ENCODE measurements at places on chromosomes 7 and 10. TPM values are rescaled to one million over a fixed set of nuclear protein-coding genes. Genes with fewer than 3 reads are reported as not detected.

DNA sequence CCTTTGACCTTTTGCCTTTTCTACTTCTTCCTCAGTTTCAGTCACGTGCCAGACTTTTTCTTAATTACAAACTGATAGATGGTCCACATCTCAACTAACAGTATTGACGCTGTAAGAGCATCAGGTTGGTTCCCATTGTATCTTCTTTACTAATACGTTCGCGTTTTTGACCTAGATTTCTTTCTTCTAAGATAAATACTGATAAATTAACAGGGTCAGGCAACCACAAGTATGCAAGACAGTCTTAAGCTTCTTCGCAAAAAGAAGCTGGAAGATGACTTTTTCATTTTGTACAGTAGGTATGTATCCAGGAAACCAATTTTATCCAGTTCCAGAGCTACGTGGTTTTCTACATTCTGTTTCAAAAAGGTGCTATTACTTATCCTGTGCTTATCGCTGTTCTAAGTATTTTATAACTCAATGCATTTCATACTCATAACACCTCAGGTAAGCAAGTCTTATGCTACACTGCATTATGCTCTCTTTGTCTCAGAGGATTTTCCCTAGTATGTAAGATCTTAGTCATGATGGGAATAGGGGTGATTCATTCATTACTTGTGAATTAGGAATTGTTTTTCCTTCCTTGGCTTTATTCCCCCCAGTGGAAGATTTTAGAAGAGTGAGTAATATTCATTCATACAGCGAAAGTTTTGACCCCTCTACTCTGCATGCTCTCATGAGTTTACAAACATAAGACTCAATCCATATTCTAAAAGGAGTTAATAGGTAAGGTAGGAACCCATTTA, 955 bp downstream of the DUS4L start:
- DNase-seq: no peak

GRCh38 chr7:24334012-24334411, 50.0 kb downstream of the NPY start:
- no peak for DNase-seq

DNAH11 gene
- total RNA-seq: 1.1 TPM

- no peak for DNase-seq
These were observed 141.0 kb downstream of the DKK1 start for GRCh38 chr10:52455098-52455497.

GRCh38 chr10:110681023-110681681, 37.0 kb downstream of the RBM20 start:
- DNase-seq: no peak

- no peak for DNase-seq
These were observed 228.5 kb downstream of the PAXIP1 start for GRCh38 chr7:154774303-154774969.

TAC1 gene
- 3.6 TPM for total RNA-seq

DNA sequence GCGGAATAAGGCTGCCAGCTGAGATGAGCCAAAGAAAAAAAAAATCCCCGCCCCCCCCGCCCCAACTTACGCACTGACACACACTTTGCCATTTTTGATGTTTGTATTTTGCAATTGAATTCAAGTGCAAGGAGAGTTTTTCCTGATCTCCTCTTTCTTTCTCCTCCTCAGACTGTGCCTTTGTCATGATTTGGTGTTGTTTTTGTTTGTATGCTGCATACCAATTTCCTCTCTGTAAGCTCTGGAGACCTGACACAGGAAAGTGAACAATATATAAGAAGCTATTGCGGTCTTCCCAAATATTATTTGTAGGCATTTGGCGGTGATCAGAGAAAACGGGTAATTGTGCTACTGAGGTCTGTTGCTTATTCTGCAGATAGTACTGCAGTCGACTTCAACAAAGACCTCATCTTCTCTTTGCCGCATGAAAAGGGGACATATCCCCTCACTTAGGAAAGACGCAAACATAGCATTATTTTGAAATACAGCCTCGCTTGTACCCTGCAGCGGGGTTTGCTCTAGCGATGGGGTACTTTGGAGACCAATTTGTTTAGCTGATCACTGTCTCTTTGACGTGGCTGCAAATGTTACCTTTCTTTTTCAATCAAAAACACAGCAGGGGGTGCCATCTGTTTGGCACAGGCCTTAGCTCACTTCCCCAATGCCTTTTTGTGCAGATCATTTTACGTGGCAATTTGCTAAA, 206.6 kb downstream of the SKAP2 start:
- DNase-seq: no peak

DNA sequence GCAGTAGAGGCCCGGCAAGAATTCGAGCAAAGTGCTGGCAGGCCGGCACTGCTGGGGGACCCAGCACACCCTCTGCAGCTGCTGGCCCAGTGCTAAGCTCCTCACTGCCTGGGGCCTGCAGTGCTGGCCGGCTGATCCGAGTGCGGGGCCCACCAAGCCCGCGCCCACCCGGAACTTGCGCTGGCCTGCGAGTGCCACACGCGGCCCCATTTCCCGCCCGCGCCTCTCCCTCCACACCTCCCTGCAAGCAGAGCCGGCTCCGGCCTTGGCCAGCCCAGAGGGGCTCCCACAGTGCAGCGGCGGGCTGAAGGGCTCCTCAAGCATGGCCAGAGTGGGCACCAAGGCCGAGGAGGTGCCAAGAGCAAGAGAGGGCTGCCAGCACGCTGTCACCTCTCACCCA, 3.1 kb downstream of the DYDC2 start:
- no peak for DNase-seq

GRCh38 chr10:86306628-86307278, 59.8 kb downstream of the GRID1 start:
- no peak for DNase-seq

DNA sequence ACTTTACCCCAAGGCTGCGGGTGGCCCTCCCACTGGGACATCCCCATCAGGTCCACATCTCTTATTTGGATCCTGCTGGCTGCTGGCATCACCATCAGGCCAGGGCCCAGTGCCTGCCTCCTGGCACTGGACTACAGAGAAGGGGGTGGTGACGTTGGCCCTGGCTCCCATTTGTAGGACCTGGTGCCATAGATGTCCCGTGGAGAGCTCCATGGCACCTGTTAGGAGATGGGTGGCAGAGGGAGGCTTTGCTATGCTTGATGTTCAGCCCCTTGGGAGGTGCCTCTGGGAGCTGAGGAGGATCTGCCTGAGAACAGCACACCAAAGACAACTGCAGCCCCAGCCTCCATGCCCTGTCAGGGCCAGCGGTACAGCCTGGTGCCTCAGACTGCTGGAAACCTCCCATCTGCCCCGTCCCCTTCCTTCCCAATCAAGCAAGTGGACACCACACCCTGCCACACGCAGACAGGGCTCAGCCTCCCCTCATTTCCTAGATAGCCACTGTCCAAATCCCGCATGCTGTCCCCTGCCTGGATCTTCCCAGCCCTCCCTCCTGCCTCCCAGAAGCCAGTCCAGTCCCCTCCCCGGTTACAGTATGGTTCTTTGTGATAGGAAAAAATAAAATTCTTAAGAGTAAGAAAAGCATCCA, 230.0 kb upstream of the GRB10 start:
- DNase-seq: no peak

DNA sequence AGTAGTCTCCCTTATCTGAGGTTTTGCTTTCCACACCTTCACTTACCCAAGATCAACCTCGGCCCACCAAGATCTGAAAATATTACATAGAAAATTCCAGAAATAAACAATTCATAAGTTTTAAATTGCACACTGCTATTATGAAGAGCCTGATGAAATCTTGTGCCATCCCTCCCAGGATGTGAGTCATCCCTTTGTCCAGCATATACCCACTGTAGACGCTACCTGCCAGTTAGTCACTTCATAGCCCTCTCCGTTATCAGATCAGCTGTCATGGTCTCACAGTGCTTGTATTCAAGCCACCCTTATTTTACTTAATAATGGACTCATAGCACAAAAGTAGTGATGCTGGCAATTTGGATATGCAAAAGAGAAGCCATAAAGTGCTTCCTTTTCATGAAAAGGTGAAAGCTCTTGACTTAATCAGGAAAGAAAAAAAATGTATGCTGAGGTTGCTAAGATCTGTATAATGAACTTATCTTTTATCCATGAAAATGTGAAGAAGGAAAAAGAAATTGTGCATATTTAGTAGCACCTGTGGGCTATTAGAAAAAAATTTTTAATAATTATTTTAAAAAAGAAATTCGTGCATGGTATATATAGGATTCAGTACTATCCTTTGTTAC, 9.8 kb upstream of the MRPS16 start:
- no peak for DNase-seq

NKX2-3 gene
- not detected for total RNA-seq

GRCh38 chr10:43237128-43237527, 29.7 kb downstream of the RASGEF1A start:
- no peak for DNase-seq

RTKN2 gene
- 7.5 TPM for total RNA-seq

- DNase-seq: peak; percentile 2
These were observed 267.4 kb downstream of the ADK start for GRCh38 chr10:74418285-74418872.

DNA sequence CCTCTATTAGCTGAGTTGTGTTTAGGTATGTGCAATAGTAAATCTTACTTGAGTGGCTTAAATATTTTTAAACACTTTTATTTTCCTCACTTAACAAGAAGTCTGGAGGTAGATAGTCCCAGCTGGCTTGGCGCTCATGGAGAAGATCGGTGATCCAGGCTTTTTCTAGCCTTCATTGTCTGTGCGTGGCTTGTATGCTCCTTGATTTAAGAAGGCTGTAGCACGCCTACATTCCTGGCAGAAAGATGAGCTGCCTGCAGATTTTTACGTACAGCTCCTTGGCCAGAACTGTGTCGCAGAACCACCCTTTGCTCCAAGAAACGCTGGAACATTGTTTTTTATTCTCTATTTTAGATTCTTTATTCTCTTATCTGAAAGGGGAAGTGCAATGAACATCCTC, 284.1 kb downstream of the KIF20B start:
- DNase-seq: peak; percentile 5

SRRM3 gene
- 6.7 TPM for total RNA-seq

- DNase-seq: no peak
These were observed 31.6 kb downstream of the TLX1 start for GRCh38 chr10:101162677-101163076.

DNA sequence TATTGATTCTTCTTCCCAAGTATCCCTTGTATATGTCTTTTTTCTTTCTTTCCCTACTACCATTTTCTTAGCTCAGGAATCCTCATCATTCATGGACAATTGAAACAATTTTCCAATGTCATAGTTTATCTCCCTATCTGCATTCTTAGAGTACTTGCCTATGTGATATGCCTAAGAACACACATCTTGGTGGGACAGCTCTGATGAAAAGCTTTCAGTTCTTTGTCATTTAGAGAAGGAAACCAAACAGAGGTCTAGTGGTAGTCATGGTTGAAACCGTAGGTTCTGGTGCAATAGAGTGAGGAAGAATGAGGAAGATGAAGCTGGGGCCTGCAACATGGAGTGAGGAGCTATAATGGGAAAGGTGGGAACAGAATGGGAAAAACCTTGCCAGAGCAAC, 28.2 kb downstream of the TDRD1 start:
- no peak for DNase-seq

- no peak for DNase-seq
These were observed 21.7 kb downstream of the PLAU start for GRCh38 chr10:73932620-73933112.

TFPI2 gene
- total RNA-seq: 0.31 TPM

TMEM273 gene
- 1.7 TPM for total RNA-seq

DNA sequence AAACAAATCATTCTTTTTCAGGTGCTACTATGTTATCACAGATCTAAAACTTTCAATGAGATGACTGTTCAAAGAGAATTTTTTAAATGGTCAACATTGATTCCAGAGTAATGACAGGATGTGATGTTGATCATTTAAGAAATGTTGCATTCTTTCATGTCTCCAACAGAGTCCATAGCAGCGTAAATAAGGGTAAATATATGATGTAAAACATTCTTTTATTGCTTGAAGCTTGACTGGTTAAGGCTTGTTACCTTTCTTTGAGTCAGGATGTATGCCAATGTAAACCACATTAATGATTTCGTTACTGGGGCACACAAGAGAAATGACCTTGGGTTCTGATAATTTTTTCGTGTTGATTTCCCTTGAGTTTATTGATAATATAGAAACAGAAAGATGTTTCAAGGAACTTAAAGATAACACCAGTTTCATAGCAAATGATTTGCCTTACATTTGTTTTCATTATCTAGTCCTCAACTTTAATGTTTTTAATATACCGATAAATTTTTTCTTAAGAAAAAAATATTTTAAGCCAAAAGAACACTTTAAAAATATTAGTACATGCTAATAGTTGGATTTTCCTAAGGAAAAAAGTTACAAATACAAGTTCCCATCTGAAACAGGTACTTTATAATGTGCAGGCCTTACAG, 3.5 kb downstream of the STK17A start:
- no peak for DNase-seq

ATG9B gene
- total RNA-seq: 1.9 TPM

BLNK gene
- total RNA-seq: 0.78 TPM

DNA sequence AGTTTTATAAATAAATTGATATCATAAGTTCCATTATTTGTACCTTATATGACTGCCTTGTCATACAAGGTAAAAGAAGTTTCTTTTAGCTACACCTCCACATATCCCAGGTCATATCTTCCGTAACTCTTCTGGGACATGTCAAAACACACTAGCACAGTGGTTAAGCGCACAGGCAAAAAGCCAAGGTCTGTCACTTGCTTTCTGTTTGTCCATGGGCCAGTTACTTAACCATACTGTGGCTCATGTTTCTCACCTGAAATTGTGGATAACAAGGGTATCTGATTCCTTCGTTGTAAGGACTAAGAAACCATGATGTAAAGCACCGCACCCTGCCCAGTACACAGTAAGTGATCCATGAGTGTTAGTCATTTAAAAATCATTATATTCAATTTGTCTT, 56.2 kb downstream of the SEMA3D start:
- DNase-seq: no peak

CALHM3 gene
- not detected for total RNA-seq

RASSF4 gene
- total RNA-seq: 7.2 TPM

GRCh38 chr7:30562498-30562897, 32.2 kb upstream of the GARS1 start:
- DNase-seq: no peak

DNA sequence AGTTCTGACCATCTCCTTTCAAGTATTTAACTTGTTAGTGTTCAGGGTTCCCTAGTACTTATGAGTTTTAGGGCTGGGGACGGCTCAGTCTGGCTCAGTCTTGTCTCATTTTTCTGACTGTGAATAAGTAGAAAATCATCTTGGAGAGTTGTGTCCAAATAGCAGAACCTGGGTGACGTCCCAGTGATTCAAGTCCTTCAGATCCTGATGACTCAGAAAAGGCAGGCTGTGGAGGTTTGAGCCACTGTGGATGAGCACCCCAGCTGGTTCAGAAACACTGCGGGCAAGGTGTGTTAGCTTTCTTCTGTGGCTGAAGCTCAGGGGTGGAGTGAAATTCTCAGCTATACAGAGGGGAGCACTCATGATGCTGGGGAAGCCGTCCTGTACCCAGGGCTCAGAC, 154.4 kb upstream of the NPY start:
- DNase-seq: no peak

HOXA10 gene
- total RNA-seq: not detected

DNA sequence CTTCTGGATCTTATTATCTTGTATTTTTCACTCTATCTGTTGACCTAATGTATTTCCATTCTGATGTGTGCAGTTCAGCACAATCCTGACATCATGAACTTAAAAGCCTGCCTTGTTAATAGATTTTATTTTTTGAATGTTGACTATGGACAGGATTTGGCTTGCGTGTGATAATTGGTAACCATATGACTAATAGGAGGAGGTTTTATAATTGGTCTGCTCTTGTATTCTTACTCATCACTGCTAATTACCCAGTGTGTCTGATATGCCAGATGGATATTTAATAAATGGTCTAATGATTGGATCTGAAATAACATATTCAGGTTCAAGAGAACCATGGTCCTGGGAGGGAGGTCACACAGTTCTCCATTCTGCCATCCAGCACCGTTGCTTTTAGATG, 45.9 kb downstream of the MTURN start:
- no peak for DNase-seq

- no peak for DNase-seq
These were observed 68.1 kb downstream of the SVOPL start for GRCh38 chr7:138632826-138633602.

Data from occipital lobe (tissue), 3 donors.